ENCODE measurements at places on chromosomes 3 and 15.
A peak's percentile ranks its signal among the peaks of the same experiment; 100 is the strongest.

DNA sequence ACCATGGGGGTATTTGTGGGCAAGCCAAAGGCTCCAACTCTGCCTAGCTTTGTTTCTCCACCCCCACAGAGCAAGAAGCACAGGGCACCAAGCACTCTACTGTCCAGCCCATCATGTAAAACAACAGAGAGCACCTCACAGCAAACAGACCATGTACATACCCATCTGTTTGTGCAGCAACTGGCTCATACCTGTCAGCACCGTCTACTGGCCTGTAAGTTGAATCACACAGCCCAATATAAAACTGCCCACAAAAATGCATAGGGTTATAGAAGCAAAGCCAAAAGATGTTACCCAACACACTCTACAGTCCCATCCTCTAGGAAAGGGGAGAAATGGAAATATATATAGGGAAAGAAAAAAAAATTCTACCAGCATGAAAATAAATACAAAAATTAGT lies 139.7 kb upstream of the CPNE4 start:
- no peak for DNase-seq

- peak; percentile 24 for DNase-seq
These were observed 416 bp downstream of the PBRM1 start for GRCh38 chr3:52685285-52685708.

DNA sequence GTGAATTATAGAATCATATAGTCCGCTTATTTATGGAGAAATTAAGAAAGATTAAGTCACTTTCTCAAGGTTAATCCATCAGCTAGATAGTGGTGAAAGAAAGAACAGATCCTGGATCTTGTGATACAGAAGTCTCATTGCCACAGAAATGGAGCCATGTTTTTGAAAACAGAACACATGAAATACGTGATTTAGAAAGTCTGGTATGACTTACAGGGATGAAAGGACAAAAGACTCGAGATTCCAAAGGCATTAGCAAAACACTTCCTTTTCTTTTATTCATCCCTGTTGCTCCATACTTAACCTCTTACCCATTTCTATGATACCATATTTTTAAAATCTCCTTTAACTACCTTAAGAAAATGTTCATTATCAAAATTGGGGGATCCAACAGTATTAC lies 40.0 kb upstream of the TEX9 start:
- DNase-seq = peak; percentile 32

- no peak for DNase-seq
These were observed 479.0 kb downstream of the GABRG3 start for GRCh38 chr15:27449941-27450340.

DNA sequence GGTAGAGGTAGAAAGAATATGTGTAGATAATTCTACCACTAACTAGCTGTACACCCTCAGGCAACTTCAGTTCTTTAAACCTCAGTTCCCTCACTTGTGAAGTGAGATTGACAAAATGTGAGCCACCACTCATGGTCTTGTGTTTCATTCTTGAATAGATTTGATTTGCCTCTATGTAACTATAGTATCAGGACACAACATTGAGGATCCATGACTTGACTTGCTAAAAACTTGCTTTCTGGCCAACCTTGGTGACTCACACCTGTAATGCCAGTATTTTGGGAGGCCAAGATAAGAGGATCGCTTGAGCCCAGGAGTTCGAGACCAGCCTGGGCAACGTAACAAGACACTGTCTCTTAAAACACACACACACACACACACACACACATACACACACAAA lies 115.8 kb upstream of the FLNB start:
- DNase-seq = peak; percentile 46

- DNase-seq = no peak
These were observed 52.0 kb upstream of the ULK4 start for GRCh38 chr3:42013691-42014457.

GRCh38 chr3:126672741-126673140 lies 17.8 kb upstream of the TXNRD3 start:
- DNase-seq = no peak

DNA sequence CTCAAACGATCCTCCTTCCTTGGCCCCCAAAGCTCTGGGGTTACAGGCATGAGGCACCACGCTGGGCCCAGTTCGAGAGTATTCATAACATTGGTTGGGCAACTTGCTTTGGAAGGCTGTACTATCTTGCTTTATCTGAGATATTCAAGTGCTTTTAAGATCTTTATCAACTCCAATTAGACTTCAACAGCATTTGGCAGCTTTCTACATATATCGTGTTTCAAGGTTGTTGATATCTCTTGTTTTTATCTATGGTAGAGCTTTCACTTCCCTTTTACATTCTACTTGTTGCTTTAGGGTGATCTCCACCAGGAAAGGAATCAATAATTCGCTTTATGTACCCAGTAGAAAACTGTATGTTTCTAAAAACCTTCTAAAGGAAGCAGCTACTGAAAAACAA lies 395.3 kb downstream of the IL5RA start:
- no peak for DNase-seq

DNA sequence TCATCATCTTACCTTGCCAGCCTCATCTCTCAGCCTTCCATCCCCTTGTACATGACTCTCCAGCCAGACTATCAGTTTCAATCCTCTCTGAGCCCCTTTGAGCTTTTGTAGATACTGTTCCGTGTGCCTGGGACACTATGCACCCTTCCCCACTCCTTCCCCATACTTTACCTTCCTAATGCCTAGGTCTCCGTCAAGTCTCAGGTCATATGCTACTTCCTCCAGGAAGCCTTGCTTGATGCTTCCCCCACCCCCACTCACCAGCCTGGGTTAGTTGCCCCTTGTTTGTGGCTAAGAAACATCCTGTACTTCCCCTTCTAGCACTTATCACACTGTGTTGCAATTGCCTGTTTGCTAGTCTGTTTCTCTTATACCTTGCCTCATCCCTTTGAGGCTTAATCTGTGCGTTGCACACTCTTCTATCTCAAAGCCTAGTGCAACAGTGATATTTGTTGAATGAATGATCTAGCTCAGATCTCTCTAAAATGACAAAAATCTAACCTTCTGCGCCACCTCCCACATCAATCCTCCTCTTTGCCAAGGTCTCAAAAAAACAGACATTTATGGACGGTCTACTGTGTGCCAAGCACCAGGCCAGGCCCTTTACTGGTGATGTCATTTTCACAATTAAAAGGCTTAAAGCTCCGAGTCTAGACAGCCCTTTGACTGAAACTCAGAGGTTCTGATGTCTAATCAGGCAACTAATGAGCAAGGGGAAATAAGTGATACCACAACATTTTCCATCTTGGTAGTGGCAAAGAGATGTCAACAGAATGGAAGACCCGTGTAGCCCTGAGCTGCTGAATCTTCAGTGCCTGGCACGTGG lies 6.5 kb upstream of the USP3 start:
- DNase-seq = no peak

All from NCI-H226 (cell line).